ENCODE measurements at places on chromosomes 16 and 17.

- DNase-seq, result no peak
Measured at GRCh38 chr16:50228364-50228868, 37.9 kb upstream of the ADCY7 start.

- no peak for DNase-seq
Measured at GRCh38 chr17:299546-299945, 53.1 kb downstream of the RPH3AL start.

DNA sequence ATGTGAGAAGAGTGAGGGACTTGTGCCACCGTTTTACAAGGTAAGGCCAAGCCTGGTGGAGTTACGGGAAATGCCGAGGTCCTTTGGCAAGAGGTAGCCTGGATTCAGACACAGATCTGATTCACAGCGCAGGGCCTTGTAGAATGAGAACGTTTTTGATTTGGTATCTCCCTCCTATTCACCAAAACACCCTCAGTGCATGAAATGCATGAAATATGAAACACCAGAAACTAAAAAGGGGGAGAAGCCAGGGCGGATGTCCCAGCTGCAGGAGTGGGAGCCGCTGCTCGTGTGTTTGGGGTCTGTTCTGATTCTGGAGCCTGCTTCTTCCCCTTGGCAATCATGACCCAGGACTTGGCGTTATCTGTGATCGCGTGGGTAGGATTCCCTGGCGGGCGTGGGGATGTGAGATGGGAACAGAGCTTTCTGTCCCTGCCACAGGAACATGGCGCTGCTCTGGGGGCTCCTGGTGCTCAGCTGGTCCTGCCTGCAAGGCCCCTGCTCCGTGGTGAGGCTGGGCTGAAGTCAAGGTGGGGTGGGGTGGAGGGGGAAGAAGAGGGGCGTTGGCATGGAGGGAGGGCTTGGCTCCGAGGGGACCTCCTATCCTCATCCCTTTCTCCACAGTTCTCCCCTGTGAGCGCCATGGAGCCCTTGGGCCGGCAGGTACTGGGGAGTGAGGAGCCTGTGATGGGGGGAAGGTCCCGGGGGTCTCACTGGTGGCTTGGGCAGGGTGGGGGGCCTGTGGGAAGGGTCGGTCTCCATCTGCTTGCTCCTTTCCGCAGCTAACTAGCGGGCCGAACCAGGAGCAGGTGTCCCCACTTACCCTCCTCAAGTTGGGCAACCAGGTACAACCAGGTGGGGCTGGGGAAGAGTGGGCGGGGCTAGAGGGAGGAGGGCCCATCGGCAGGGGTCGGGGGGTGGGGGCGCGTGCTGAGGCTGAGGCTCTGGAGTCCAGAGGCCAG, 2.2 kb downstream of the SERPINF2 start:
- DNase-seq, result no peak

- no peak for DNase-seq
Measured at GRCh38 chr17:5225668-5226457, 8.8 kb downstream of the SCIMP start.

DNA sequence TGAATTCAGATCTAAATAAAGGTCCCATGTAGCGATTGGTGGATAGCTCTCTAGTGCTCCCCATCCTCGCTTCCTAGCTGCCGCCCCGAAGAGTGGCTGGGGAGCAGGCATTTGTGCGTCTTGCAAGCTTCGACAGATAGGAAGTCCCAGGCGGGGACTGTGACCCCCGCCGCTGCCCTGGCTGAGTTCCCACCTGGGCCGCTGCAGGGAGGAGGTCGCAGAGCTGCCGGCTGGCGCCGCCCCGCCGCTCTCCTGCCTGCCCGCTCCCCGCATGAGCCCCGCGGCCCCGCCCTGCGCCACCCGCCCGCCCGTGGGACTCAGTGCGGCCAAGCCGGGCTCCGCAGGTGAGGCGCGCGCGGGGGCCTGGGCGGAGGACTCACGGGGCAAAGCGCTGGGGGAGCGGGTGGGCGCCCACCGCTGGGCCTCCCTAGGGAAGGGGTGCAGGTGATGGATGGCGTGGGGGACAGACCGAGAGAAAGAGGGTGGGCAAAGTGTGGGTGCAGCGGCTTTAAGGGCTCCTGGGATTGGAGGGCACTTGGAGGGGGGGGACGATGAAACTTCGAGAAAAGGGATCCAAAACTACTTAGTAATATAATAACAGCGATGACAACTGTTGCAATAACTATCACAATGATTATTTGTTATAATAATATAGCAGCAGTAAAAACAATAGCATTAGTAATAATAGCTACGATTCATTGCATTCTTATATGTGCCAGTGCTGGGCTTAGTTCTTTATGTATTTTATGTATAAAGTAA, at the start of gene OTOA:
Gene OTOA (plus strand): TSS at position 80 of the 759 bp plus-strand sequence. CDS start 14,547 bp downstream, outside the sequence.
- no peak for DNase-seq

DNA sequence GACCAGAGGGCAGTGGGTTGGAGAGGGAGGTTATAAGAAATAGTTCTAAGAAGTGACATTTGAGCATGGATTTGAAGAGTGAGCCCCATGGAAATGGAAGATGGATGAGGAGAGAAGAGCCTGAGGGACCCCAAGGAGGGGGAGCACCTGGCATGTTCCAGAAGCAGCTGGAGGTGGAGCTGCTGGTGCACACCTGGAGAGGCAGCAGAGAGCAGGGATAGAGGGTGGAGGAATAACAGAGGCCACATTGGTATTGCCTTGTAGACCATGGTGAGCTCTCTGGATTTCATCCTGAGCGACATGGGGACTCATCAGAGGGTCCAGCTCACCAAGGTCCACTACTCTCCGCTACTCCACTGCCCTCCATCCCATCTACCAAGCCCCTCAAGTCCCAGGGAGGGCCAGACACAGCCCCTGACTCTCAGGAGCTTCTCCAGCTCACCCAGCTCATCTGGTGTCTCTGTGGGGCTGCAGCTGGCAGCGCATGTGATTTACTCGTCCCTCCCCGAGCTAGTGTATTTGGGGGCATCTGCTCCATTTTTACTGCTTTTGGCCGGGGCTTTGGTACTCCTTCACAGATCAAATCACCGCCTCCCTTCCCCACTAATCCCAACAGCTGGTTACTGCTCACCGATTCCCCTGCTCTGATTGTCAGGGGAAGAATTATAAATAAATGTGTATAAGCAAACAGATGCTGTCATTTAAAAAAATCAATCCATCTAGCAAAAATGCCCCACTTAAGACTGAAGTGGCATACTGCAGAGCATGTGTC, 22.1 kb upstream of the KDM8 start:
- no peak for DNase-seq

DNA sequence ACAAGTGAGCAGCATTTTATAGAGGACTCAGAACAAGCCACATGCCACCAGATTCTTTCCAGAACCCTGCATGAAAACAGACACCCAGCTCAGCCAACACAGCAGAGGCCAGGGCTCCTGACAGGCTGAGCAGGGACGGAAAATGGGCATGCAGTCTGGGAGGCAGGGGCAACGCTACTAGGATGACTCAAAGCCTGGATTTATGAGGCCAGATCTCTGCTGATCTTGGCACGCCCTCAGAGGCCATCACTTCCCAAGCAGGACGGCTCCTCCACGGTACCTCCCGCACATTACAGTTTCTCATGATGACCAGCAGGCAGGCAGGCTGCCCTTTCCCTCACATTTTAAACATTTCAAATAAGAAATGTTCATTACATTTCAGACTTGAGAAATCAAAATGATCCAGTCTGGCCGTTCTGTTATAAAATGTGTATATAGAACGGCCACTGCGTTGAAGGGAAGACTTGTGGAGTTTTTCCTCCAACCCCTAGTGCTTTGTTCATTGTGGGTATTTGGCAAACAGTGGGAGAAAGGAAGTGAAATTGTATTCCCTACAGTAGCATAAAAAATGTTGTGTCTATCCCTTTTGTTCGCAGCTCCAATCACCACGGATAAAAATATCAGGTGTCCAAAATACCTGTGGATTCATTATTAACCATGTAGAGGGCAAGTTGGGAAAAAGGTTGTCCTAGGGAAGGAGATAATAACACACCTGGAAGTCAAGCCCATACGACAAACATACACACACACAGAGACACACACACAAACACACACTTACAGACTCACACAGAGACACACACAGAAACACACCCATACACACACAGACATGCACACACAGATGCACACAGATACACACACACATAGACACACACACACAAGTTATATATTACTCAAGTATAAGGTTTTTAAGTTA, 64.8 kb upstream of the ADAMTS18 start:
- DNase-seq, result no peak

DNA sequence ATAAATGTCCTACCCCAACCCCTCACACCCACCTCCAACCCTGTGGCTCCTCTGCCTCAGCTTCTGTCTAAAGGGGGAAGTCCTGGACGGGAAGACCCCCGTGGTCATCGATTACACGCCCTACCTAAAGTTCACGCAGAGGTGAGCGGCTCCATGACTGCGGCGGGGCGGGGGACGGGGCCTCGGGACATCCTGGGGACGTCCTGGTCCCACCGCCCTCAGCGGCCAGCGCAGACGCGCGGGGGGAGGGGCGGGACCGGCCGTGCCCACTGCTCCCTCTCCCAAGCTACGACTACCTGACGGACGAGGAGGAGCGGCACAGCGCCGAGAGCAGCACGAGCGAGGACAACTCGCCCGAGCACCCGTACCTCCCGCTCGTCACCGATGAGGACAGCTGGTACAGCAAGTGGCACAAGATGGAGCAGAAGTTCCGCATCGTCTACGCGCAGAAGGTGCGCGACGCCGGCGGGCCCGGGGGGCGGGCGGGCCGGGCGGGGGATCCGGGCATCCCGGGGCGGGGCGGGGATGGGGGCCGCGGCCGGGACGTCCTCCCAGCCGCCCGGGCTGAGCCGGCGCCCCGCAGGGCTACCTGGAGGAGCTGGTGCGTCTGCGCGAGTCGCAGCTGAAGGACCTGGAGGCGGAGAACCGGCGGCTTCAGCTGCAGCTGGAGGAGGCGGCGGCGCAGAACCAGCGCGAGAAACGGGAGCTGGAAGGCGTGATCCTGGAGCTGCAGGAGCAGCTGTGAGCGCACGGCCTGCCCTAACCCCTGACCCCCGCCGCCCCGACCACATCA, 6.7 kb downstream of the RUNDC3A start:
- no peak for DNase-seq

- no peak for DNase-seq
Measured at GRCh38 chr16:1545044-1546040, 11.9 kb downstream of the TMEM204 start.

DNA sequence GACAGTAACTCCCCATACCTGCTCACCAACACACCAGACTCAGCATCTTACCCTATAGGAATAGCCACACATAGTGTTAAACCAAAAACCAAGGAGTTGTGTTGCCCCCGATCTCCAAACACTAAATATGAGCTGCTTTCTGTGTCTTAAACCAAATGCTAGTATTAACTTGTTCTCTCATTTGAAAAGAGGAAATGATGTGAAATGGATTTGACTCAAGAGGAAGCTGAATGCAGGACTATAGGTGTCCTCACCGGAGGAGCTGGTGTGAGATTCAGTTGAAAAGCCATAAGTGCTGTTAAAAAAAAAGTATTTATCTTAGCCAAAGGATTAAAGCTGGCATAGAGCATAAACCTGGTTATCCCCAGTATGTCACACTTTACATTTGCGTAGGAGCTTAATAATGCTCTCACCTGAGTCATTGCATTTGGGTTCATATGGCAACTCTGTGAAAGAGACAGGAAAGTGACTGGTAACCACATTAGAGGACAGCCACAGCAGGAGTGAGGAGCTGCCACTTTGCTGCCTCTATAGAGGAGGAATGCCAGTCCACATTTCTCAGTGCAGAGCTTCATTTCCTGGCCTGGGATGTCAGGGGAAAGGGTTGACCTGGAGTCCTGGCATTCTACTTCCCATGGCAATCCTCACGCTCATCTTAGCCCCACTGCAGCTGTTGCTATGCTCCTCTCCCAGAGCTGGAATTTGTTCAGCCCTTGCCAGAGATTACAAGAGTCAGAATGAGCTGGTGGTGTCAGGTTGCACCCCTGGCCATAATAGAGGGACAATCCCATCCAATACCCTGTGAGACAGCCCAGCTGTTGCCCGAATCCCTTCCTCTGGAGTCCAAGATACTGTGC, 143.3 kb upstream of the ANKFN1 start:
- no peak for DNase-seq

GRCh38 chr16:48892893-48893292, 282.9 kb upstream of the N4BP1 start:
- DNase-seq, result no peak

DNA sequence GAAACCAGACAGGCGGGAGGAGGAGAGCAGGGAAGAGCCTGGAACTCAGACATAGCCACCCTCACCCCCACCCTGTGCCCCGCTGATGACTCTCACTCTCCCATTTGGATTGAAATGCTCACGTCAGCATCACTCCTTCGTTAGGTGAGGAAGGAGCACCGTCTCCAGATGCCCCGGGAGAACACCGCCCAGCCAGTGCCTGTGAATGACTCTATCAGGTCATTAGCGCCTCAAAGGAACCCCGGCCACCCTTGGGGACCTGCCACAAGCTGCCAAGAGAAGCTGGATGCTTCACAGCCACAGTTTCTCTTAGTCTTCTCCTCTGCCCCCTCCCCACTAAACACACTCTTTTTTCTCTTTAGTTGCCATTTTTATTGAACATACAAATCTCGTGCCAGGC, 66.0 kb downstream of the CACNG3 start:
- DNase-seq, result no peak

DNA sequence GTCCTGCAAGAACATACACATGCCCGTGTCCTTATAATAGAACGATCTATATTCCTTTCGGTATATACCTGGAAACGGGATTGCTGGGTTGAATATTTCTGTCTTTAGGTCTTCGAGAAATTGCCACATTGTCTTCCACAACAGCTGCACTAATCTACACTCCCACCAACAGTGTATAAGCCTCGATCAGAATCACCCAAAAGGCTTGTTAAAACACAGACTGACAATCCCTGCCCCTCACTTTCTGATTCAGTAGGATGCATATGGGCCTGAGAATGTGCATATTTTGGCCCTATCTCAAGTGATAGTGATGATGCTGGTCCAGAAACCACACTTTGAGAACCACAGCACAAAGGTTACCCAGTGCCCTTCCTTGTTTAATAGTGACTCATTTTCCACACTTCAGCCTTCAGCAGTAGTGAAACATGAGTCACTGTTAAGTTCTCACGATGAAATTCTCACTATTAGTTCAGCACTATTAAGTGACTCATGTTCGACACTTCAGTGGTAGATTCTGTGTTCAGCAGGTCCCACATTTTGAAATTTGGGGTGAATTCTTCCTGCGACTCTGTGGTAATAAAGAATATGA, 215.6 kb downstream of the GRIN2A start:
- DNase-seq, result no peak

GRCh38 chr17:76122431-76123190, 18.4 kb downstream of the FOXJ1 start:
- DNase-seq, result no peak

DNA sequence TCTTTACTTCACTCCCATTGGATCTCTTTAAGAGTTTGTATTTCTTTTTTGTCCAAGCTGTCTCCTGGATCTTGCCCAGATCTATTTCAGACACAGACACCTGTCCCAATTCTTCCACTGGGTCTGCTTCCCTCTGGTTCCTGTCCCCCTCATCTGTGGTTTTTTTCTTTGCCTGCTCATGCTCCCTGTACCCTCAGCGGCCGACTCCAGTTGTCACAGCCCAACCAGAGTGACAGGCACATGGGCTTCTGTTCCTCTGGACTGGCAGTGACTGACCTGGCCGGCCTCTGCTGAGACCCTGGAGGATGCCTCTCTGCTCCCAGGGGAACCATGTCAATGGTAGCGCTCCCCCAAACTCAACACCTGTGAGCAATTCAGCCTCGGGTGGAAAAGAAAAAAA, 142.6 kb downstream of the WSCD1 start:
- DNase-seq, result no peak

Data from nucleus accumbens (tissue), 56 donors.